ENCODE measurements at places on chromosomes 12 and 14.

DNA sequence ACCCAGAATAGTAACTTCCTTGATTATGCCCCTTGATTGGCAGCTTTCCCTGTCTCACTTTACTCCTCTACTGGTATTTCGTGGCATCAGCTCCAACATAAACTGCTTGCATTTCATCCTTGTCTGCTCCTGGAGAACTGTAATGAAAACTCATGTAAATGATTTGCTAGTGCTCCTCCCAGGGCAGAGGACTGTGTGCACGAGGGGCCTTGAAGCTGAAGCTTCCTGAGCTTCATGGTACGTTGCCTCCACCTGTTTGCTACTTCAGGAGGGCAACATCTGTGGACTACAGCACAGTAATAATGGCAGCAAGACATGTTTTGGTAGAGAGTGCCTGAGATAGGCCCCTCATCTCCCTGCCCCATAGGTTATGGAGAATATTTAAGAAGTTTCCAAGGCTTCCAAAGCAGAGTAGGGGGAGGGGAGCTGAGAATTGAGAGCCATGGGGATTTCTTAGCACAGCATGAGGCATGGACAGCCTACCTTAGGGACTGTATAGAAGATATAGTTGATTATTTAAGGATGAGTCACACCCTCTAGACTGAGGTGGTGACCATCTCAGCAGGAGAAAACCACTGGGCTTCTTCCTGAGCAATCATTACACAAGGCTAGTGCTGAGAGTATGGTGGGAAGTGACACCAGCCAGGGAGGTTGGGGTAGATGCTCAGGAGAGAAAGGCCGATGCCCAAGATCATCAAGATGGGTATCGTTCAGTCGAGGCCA, 29.5 kb downstream of the CCDC198 start:
- DNase-seq, result no peak

- no peak for DNase-seq
Observed at GRCh38 chr14:22265319-22266141, 323.5 kb downstream of the DAD1 start.

DNA sequence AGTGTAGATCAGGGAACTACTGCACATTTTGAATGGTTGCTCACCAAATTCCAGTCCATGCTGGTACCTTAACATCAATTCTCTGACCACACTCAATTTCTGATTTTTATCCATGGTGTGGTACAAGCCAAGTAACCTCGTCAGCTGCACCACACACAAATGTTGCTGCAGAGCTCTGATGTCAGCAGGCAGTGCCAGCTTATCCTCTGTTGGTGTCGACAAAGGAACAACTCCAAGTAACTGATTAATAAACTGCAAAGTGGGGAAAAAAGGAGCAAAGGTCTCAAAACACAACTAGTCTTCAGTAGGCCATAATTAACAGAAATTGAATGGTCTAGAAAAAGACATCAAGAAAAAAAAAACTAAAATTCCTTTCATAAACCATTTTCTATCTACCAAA, 47.4 kb downstream of the NAA25 start:
- no peak for DNase-seq

DNA sequence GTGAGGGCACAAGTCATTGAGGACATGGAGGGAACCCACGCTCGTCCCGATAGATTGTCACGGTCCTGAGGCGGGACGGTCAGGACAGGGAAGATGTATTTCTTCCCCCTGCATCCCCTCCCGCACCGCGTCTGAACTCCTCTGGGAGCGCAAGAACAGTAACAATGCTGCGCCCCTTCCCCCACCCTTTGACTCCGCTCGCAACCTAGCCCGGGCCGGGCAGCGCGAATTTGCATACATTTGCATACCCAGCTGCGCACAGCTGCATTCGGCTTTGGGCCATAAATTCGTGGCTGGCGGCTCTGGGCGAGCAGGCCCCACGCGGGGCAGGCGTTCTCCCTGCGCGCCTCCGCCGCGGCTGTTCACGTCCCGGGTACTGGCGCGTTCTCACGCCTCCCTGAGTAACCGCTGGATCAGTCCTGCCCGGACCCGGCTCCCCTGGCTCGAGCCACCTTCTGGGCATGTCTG, 29.0 kb upstream of the SMUG1 start:
- no peak for DNase-seq

GRCh38 chr12:8887285-8887715, 27.0 kb upstream of the PHC1 start:
- DNase-seq, result no peak

DNA sequence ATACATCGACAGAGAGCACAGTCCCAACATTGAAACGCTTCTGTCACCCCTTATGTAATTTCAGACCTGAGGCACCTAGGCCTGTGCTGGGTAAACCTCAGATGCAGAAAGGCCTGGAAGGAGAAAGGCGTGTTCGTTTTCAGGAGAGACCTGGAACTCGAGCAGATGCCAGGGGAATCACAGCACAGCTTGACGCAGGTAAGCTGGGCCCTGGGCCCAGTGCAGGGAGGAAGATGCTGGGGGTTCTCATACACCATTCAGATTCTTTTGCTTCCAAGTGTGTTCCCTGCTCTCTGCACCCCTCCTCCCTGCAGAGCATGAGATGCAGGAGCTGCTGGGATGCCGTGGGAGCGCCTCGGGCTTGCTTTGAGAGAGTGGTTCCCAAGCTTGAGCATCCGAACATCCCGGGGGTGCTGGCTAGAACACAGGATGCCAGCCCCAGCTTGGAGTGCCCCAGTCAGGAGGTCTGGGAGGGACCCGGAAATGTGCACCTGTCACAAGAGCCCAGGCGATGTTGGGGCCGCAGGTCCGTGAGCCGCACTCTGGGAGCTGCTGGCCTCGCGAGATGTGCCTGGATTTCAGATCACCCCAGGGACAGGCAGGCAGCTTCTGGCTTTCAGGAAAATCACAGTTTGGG, 35.9 kb downstream of the FZD10 start:
- no peak for DNase-seq

- DNase-seq, result no peak
Observed at GRCh38 chr14:72608391-72609204, 285.3 kb downstream of the DPF3 start.

DNA sequence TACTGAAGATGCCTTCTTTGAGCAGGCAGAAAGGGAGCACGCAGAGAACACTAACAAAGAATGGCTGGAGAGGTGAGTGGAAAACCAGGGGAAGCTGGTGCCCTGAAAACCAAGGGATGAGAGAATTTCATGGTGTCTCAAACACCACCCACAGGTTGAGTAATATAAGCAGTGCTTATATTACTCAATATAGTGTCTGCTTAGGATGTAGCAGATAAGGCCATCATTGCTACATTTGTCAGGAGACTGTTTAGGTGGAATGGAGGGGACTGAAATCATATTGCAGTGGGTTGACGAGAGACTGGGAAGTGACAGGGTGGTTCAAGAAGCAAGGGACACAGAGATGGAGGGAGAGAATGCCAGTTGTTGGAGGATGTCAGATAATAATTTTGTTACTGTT, 20.6 kb downstream of the PKP2 start:
- DNase-seq, result no peak

DNA sequence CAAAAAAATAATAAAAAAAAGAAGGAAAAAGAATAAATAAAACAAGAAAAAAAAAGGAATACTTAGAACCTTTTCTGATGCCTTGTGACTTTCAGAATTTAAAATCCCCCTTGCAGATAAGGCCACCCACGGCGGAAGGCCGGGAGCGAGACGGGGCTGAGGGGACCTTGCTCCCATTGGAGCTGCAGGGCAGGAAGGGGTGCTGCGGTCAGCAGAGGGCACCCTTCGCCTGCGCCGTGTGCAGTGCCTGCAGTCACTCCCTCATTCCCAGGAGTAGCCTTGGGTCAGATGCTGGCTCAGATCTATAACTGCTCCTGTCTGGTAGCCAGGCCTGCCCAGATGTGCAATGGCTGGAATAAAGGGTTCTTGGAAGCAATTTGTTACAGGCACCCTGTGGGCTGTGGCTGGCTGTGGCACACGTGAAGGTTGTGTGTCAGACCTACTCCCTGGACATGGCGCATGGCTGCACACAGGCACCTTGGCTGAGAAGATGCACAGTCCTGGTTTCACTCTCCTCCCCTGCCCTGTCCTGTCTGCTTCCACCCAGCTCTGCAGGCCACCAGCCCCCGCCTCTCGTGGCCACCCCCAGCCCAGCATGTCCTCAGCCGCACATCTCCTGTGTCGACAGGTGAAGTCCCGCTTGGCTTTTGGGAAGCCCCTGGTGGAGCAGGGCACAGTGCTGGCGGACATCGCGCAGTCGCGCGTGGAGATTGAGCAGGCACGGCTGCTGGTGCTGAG, 13.4 kb upstream of the ALDH2 start:
- DNase-seq, result no peak

DNA sequence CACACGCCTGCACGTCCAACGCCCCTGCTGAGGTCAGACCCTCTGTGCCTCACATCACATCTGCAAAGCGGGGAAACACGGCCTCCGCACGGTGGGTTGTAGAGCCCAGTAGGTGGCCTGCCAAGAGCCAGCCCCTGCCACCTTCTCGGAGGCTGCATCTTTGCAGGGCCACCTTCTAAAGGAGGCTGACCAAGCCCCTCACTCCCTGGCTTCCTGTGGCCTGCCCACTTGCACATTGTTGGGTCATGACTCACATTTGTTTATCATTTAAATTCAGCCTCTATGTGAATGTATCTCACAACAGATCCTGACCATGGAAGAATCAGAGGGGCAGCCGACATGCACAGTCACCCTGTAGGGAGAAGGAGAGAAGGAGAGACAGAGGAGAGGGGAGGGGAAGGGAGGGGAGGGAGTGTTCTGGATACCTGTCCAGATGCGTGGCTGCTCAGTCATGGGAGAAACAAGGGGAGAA, 319.5 kb upstream of the DIO3 start:
- no peak for DNase-seq

- no peak for DNase-seq
Observed at GRCh38 chr12:132238488-132238854, 90.9 kb downstream of the GALNT9 start.

GRCh38 chr14:91901449-91902226, 34.3 kb upstream of the TC2N start:
- DNase-seq, result no peak

DNA sequence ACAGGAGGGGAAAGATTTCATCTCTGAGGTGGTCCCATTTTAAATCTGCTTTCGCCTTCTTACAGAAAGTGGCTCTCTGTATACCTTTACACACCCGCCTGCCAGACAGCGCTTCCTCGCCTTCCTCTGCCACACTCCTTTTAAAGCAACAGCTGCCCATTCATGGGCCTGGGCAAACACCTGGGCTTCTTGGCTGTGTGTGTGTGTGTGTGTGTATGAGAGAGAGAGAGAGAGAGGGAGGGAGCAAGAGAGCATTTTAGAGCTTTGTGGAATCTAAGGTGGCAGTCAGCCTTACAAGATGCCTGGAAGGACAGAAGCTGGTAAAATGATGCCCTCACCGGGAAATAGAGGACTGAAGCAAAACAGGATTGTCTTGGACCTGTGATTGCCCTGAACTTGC, 20.0 kb downstream of the PTHLH start:
- no peak for DNase-seq
